Skin of body (tissue), 3 donors: ENCODE measurements at places on chromosomes 5 and 9. TPM values are rescaled to one million over a fixed set of nuclear protein-coding genes. Genes with fewer than 3 reads are reported as not detected.

Gene PCDHB9
- total RNA-seq = 0.89 TPM

Gene SHISAL2B
- total RNA-seq = not detected

Gene COL15A1
- 122 TPM for total RNA-seq

Gene CDH9
- total RNA-seq = not detected

Gene NREP
- 240 TPM for total RNA-seq
